ENCODE measurements at places on chromosomes 7 and 10.

DNA sequence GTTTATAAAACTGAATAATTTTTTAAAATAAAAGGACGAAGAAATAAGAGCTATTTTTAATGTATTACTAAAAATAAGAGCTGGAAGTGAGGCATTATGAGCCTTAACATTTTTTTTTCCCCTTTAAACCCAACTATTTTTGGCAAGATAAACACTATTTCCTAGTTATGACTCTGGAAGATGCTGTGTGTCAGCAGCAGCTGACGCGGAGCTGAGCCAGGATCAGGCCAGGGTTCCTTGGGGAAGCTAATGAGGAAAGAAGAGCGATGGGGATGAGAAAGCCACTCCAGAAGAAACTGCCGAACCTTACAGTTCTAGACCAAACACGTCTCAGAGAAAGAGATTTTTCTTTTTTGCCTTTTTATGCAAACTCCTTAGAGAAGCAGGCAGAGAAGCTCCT lies 85.9 kb downstream of the USP6NL start:
- DNase-seq = no peak

DNA sequence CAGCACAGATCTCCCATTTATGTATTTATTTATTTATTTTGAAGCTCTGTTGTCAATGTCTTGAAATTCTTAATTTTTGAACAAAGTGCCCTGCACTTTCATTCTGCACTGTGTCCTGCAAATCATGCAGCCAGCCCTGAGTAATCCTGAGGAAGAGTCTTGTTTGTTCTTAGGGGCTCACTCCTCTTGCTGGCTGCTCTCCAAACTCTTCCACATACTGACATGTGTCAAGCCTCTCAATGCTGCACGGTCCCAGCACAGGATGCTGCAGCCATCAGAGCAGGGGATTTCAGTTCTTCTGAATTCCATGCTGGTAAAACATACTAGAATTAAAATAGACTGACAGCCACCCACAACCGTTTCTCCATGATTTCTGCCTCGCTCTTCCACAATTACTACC lies 207.2 kb downstream of the PARD3 start:
- DNase-seq = no peak

- no peak for DNase-seq
These were observed 47.5 kb downstream of the TASOR2 start for GRCh38 chr10:5732141-5732540.

GRCh38 chr7:47295606-47296005 lies 286.3 kb downstream of the TNS3 start:
- DNase-seq = no peak

GRCh38 chr7:94510582-94511496 lies 1.2 kb downstream of the CASD1 start:
- DNase-seq = peak; percentile 51

DNA sequence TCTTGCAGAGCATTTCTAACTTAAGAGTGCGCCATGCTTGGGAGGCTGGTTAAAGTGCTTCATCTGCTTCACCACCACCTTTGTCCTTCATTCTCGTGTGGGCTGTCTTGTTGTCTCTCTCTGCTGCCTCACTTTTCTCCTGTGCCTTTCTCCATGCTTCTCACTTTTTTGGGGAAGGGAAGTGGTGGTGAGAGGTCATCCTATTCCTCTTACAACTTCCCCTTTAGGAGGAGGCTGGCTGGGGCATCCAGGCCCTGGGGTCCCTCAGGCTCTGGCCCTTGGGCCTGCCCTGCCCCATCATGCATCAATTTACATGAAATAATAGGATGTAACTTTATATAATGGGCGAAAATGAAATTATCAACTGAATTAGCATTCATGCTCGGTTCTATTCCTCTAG lies 39.9 kb upstream of the PIP4K2A start:
- no peak for DNase-seq

- no peak for DNase-seq
These were observed 104.6 kb downstream of the MLLT10 start for GRCh38 chr10:21638681-21639080.

GRCh38 chr10:60028081-60028480 lies 121.7 kb upstream of the CCDC6 start:
- no peak for DNase-seq

DNA sequence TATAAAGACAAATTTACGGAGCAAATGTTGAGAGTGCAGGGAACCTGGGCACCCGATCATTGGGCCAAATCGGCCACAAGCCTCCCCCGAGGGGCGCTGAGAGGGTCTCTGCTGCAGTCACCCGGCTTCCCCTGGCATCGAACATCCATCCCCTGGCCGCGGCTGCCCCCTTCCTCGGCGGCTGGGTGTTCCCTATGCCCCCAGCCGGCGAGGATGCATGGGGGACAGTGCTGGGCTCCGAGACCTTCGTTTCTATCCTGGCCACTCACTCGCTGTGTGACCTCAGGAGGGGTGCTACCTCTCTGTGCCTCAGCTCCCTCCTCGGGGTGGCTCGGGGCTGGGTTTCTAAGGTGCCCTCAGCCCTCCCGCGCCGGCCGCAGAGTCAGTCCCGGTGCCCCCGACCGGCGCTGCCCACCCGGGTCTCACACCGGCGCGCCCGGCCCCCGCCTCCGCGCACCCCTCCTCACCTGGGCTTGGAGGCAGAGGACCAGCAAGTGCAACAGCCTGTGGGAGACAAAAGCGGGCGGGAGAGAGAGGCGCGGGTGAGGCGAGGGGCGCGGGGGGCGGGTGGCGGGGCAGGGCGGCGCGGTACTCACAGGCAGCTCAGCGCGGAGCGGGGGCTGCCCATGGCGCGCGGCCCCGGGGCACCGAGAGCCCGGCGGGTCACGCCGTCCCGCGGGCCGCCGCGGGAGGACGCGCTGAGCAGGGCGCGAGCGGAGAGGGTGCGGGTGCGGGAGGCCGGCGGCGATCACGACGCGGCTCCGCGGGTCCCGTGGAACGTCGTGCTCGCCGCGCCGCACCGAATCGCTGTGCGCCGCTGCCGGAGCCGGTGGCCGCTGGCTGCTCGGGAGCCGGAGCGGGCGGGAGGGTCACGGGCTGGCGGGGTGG lies at the start of gene FGF8:
Gene FGF8, minus strand, starts transcription at position 842 of the 888 bp plus-strand sequence. Its CDS starts 214 bp downstream, at position 628.
- DNase-seq = no peak

- no peak for DNase-seq
These were observed 7.1 kb upstream of the FAM204A start for GRCh38 chr10:118349235-118349634.

- no peak for DNase-seq
These were observed 97.7 kb downstream of the CREB5 start for GRCh38 chr7:28510026-28510369.

DNA sequence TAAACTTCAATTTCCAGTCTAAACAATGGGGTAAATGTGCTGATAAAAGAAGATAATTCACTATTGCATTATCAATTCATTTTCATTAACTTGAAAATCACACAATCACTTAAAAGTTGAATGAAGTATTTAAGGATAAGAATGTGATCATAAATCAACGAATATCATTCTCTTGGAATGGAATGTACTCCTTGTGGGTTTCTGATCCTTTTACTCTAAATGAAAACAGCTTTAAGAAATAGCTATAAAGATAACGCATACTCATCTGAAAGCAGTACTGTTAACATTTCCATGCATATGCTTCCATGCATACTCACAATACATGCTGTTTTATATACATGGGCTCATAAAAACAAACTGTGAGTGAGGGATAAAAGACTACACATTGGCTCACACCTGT lies 108.8 kb downstream of the ATE1 start:
- DNase-seq = no peak

GRCh38 chr10:130790339-130790738 lies 521.2 kb downstream of the TCERG1L start:
- DNase-seq = no peak

DNA sequence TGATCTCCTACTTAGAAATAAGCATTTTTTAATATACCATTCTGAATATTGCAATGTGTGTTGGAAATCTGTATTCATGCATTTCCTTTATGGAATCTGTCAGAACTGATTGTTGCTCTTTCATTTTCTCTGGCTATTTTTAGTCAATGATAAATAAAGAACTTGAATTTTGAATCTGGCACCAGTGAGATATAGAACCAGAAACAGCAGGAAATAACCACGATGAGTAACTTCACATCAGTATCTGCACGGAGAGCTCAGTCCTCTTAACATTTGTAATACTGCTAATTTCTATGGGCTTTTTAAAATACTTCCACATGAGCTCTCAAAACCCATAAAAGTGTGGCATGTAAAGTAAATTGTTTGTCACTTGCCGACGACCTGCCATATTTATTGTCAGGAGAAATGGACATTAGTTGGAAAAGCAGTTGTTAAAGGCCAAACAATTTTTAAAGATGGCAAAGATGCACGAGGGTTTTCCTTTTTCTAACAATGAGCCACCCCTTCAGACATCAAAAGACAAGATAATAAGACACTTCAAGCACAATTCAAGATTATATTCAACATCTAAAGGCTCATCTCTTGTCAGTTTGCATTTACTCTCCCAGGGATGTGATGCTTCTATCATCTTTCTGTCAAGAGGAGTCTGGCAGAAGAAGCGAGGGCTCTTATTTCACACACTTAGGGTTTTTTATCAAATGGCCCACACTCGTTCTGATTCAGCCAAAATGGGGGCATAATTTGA lies 118.3 kb downstream of the POU6F2 start:
- DNase-seq = no peak

- no peak for DNase-seq
These were observed 944 bp downstream of the STEAP1B start for GRCh38 chr7:22499044-22499443.

DNA sequence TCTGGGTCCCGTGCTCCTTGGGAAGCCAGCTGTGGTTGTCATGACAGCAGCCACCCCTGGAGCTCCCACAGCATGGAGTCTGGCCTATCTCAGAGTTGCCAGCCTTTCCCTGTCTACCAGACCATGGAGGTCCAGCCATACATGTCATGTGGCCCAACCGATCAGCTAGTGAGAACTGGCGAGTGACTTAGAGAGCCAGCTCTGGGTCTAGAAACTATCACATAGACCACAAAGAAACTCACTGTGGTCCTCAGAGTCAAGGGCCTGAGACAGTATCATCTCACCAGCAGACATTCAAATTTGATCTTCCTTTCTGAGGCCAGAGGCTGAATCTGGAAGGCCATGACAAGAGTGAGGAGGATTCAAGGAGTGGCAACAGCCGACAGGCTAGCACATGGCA lies 223.3 kb upstream of the GPR26 start:
- no peak for DNase-seq

GRCh38 chr7:17654940-17655339 lies 285.4 kb downstream of the SNX13 start:
- no peak for DNase-seq

DNA sequence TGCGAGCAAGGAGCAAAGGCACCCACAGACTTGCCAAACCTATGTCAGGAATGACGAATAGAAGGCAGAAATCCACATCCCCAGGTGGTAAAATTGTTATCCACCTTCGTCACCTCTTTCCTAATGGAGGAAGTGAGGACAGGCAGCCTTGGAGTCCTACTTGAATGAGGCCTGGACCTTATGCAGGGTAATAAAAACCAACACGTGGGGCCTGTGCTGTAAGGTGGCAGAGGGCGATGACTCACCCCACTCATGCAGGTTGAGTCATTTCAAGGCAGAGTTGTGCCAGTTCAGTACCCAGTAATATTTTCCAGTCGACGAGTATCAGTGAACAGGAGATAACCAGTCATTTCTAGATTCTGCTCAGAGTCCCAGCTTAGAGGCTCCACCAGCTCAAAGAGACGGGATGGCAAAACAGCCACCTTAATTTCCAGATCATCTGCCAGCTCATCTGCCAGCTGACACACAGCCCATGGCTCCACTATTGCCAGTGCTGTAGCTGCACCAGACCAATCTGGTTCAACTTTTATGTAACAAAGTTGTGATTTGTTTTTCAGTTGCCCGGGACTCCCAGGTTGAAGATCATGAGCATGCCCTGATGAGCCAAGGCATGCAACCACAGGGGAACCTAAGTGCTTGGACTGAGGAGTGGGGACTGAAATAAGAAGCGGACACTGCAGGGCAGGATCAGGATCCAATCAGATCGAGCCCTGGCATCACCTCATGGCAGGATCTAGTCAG lies 176.2 kb upstream of the ITGB1 start:
- DNase-seq = no peak

DNA sequence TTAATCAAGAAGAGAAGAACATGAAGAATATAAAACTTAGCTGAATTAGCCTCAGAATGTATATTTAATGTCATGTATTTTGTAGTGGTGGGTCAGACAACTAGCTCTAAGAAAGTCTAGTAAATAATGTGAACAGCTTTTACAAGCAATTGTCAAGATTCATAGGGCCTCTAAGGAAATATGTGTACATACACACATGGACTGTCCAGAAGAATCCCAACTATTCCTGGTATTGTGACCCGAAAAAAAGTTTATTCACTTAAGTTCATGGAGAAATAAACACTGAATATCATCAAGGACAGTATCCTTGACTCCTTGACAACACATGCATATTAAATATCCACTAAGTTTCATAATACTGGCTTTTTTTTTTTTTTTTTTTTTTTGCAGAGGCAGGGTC lies 11.4 kb upstream of the TWIST1 start:
- no peak for DNase-seq

GRCh38 chr7:107392830-107393229 lies 77.0 kb upstream of the GPR22 start:
- no peak for DNase-seq
